Breast epithelium (tissue), 4 donors: ENCODE measurements at places on chromosomes 3 and 15. TPM values are rescaled to one million over a fixed set of nuclear protein-coding genes. Genes with fewer than 3 reads are reported as not detected.

- H3K27me3 ChIP-seq = no peaks in the 10 kb centered on the region
- no peak for DNase-seq
- H3K4me1 ChIP-seq = peaks cover 12% of the 10 kb centered on the region
- no peaks in the 10 kb centered on the region for H3K36me3 ChIP-seq
- no peak overlapping the region for H3K4me3 ChIP-seq
- no peak overlapping the region for H3K27ac ChIP-seq
Observed at GRCh38 chr3:12948891-12949711, 107.7 kb upstream of the RPL32 start.

GRCh38 chr15:69390575-69390974, 23.6 kb upstream of the KIF23 start:
- H3K36me3 ChIP-seq = no peaks in the 10 kb centered on the region
- H3K27ac ChIP-seq = peak overlapping the region; percentile 80
- no peaks in the 10 kb centered on the region for H3K27me3 ChIP-seq
- H3K4me3 ChIP-seq = no peak overlapping the region
- DNase-seq = no peak

DNA sequence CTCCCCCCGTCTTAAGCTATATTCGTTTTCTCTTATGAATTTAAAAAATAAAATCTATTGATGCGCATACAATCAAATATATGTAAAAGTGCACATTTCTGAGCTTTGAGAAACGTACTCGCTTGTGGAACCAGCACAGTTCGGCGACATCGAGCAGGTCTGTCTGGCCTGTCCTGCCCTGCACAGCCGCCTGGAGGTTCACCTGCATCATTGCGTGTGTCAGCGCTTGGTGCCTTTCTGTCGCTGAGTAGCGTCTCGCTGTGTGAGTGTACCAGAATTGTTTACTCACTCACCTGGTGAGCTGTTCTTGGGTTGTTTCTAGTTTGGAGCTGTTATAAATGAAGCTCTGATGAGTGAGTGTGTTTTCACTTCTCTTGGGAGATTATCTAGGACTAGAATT, 104.0 kb downstream of the VGLL4 start:
- H3K4me3 ChIP-seq = no peak overlapping the region
- no peak for DNase-seq
- no peaks in the 10 kb centered on the region for H3K36me3 ChIP-seq
- no peak overlapping the region for H3K27ac ChIP-seq
- H3K27me3 ChIP-seq = no peaks in the 10 kb centered on the region
- H3K4me1 ChIP-seq = peaks cover 12% of the 10 kb centered on the region

DNA sequence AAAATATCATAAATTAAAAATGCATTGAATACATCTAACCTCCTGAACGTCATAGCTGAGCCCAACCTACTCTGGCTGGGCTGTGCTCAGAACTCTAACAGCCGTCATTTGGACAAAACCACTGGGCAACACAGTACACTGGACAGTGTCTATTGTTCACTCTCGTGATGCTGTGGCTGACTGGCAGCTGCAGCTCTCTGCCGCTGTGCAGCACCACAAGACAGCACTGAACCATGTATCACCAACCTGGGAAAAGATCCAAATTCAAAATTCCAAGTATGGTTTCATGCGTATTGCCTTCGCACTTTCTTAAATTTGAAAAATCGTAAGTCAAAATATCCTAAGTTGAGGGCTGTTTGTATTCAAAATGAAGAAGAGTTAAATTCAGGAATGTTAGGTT, 145.1 kb upstream of the CNTN4 start:
- H3K4me3 ChIP-seq = no peak overlapping the region
- H3K36me3 ChIP-seq = no peaks in the 10 kb centered on the region
- no peaks in the 10 kb centered on the region for H3K27me3 ChIP-seq
- no peak overlapping the region for H3K27ac ChIP-seq
- H3K4me1 ChIP-seq = no peaks in the 10 kb centered on the region
- no peak for DNase-seq

- H3K27me3 ChIP-seq = no peaks in the 10 kb centered on the region
- H3K4me1 ChIP-seq = no peaks in the 10 kb centered on the region
- H3K4me3 ChIP-seq = no peak overlapping the region
- no peaks in the 10 kb centered on the region for H3K36me3 ChIP-seq
- H3K27ac ChIP-seq = no peak overlapping the region
- no peak for DNase-seq
Observed at GRCh38 chr3:146884296-146884695, 279.1 kb upstream of the PLSCR5 start.

GRCh38 chr3:59064276-59064675, 14.5 kb upstream of the CFAP20DC start:
- no peak overlapping the region for H3K27ac ChIP-seq
- no peaks in the 10 kb centered on the region for H3K36me3 ChIP-seq
- no peaks in the 10 kb centered on the region for H3K4me1 ChIP-seq
- no peaks in the 10 kb centered on the region for H3K27me3 ChIP-seq
- no peak for DNase-seq

DNA sequence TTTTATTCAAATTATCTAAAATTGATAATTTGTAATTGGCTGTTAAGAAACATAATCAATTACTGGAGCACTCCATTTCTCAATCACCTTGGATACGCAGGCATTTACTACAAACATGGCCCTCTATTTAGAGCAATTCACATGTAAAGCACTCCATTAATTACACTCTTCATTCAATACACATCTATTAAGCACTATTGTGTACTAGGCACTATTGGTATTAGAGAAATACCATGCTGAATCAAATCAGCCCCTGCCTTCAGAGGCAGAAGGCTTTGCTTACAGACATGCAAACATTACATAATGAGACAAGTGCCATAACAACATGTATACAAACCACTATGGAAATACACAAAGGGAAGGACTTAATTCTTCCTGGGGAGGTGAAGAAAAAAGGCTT, 69.1 kb downstream of the PEAK1 start:
- no peaks in the 10 kb centered on the region for H3K4me1 ChIP-seq
- DNase-seq = no peak
- H3K4me3 ChIP-seq = no peak overlapping the region
- H3K36me3 ChIP-seq = no peaks in the 10 kb centered on the region

DNA sequence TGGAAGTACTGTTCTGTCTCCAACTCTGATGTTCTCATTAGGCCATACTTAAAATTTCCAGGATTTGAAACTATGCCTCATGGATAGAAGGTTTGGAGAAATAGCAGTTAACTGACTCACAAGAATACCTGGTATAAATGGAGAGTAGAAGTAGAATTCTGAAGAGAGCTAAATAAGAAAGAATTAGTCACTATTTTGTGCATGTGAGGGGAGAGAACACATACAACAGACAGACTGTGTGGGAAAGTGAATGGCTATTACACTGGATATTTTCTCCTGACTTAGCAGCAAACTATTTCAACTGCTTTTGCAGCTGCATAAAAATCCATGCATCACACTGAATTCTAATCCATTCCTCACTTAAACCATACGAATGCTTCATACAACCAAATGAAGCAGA, 71.3 kb downstream of the C3orf70 start:
- H3K4me3 ChIP-seq = no peak overlapping the region
- no peak for DNase-seq
- no peaks in the 10 kb centered on the region for H3K27me3 ChIP-seq
- H3K4me1 ChIP-seq = no peaks in the 10 kb centered on the region

- H3K27me3 ChIP-seq = no peaks in the 10 kb centered on the region
- no peak overlapping the region for H3K4me3 ChIP-seq
- no peak for DNase-seq
- H3K4me1 ChIP-seq = no peaks in the 10 kb centered on the region
- no peaks in the 10 kb centered on the region for H3K36me3 ChIP-seq
Observed at GRCh38 chr15:73110201-73110600, 57.9 kb downstream of the NEO1 start.

Gene ITIH3
- total RNA-seq = 0.88 TPM

Gene SKIC8
- 98.8 TPM for total RNA-seq

DNA sequence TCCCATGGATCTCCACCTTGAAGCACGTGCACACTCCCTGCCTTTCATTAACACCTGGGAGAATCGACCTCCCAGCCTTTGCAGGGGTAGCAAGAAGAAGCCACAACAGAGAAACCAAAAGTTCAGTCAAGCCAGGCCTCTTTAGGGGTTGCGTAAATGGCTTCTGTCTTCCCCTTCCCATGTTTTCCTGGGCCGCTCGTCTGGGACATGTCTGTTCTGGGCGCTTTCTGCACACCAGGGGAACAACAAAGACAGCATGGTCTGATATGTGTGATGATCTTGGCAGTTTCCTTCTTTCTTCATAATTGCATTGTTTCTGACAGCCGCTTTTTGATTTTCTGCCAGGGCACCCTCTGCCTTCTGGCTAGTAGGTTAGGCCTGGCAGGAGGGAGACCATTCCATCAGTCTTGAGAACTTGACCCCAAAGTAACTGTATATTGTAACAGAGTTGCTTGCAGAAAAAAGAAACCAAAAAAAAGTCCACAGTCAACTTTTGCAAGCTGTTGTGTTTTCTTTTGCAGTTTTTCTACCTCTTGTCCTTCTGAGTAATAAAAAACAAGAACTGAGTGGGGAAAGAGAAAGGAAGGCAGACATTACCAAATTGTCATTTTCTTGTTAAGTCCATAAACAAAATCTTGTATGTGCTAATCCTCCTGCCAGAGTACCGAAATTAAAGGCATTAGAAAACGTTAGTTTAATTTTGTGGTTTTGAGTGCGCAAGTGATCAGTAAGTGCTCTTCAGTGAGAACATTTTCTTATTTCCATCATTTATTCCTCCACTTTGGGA, 56.0 kb upstream of the FURIN start:
- no peak overlapping the region for H3K4me3 ChIP-seq
- H3K4me1 ChIP-seq = no peaks in the 10 kb centered on the region
- H3K27ac ChIP-seq = no peak overlapping the region
- no peak for DNase-seq
- H3K36me3 ChIP-seq = no peaks in the 10 kb centered on the region

DNA sequence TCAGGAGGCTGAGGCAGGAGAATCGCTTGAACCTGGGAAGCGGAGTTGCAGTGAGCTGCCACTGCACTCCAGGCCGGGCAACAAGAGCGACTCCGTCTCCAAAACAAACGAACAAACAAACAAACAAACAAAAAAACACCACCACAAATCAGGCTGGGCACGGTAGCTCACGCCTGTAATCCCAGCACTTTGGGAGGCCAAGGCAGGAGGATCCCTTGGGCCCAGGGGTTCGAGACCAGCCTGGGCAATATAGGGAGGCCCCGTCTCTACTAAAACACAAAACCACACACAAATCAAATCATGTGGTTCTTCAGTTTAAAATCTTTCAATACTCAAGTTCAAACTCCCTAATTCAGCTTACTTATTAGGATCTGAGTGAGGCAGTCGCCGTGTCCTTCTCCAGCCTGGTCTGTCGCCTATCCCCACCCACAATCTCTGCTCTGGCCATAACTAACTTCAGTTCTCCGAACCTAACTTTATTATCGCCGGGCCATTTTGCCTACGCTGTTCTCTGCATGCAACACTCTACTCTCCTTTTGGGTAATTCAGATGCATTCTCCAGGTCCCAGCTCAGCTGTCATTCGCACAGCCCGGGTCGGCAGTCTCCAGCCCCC, 660 bp upstream of the RTF1 start:
- no peaks in the 10 kb centered on the region for H3K36me3 ChIP-seq
- DNase-seq = no peak
- no peaks in the 10 kb centered on the region for H3K4me1 ChIP-seq
- H3K27ac ChIP-seq = peak overlapping the region; percentile 88

GRCh38 chr3:100871306-100871705, 121.9 kb downstream of the ABI3BP start:
- H3K27me3 ChIP-seq = no peaks in the 10 kb centered on the region
- H3K4me1 ChIP-seq = no peaks in the 10 kb centered on the region
- H3K36me3 ChIP-seq = no peaks in the 10 kb centered on the region
- H3K4me3 ChIP-seq = no peak overlapping the region

DNA sequence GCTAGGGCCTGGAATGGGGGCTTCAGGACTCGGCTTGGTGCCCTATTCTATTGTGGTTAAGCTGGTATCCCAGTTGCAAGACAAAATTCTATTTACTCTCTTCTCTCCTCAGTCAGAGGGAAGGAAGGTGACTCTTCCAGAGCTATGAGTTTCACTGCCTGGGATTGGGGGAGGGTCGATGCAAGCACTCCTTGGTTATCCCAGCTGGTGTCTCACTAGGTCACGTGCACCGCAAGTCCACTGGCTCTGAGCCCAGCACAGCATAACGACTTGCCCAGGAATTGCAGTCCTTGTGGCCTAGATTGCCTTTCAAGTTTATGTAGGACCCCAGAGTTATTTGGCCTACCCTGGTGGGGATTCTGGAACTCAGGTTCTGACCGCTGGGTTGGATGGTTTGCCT, 958.8 kb downstream of the IGSF11 start:
- no peak for DNase-seq
- no peaks in the 10 kb centered on the region for H3K4me1 ChIP-seq

DNA sequence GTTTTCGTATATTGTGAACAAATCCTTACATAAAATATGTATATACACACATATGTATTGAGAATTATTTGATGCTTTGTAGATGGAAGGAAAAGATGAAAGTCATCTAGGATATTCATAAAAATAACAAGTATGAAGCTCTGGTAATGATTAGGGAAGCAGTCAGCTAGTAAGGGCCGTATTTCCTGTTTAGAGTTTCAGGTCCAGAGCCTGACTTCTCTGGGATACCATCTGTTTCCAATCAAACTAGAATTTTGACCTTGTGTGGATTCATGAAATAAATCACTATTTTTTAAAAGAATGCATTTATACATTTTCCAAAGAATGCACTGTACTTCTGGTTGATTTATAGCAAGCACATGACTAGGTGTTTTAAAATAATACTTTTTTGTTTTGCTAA, 156.1 kb upstream of the CGNL1 start:
- H3K27me3 ChIP-seq = no peaks in the 10 kb centered on the region
- no peak overlapping the region for H3K4me3 ChIP-seq
- no peaks in the 10 kb centered on the region for H3K36me3 ChIP-seq
- no peak for DNase-seq
- H3K27ac ChIP-seq = no peak overlapping the region

GRCh38 chr15:67807141-67807540, 18.2 kb upstream of the SKOR1 start:
- H3K27me3 ChIP-seq = no peaks in the 10 kb centered on the region
- no peak overlapping the region for H3K27ac ChIP-seq
- DNase-seq = no peak
- no peaks in the 10 kb centered on the region for H3K4me1 ChIP-seq
- no peaks in the 10 kb centered on the region for H3K36me3 ChIP-seq

GRCh38 chr3:158463556-158463955, 107.4 kb upstream of the MLF1 start:
- H3K27me3 ChIP-seq = no peaks in the 10 kb centered on the region
- no peak overlapping the region for H3K4me3 ChIP-seq
- DNase-seq = no peak
- H3K27ac ChIP-seq = no peak overlapping the region

Gene PYGO1
- total RNA-seq = 4.9 TPM

- no peaks in the 10 kb centered on the region for H3K27me3 ChIP-seq
- no peak for DNase-seq
- no peak overlapping the region for H3K27ac ChIP-seq
- H3K4me3 ChIP-seq = no peak overlapping the region
- H3K36me3 ChIP-seq = no peaks in the 10 kb centered on the region
Observed at GRCh38 chr3:2061360-2061759, 37.3 kb upstream of the CNTN4 start.

Gene EFL1
- 12.5 TPM for total RNA-seq

DNA sequence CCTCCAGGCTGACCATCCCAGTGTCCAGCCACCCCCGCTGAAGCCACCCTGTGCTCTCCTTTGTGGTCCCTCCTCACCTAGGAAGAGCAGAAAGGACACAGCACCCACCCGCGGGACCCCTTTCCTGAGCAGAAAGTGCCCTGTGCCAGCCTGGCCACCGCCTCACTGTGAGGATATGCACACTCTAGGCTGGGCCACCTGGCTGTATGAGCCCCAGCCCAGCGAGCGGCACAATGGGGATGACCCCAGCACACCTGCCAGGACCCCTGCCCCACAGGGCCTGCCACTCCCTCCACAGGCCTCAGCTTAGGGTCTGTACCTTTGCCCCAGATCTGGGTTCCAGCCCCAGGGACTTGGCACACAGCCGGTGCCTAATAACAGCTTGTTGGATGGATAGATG, 47.9 kb upstream of the FURIN start:
- DNase-seq = no peak
- H3K36me3 ChIP-seq = no peaks in the 10 kb centered on the region
- no peaks in the 10 kb centered on the region for H3K27me3 ChIP-seq
